ENCODE measurements at places on chromosomes 7 and 10.

- DNase-seq = peak; percentile 43
Observed at GRCh38 chr10:119378737-119379067, 163.8 kb downstream of the RGS10 start.

DNA sequence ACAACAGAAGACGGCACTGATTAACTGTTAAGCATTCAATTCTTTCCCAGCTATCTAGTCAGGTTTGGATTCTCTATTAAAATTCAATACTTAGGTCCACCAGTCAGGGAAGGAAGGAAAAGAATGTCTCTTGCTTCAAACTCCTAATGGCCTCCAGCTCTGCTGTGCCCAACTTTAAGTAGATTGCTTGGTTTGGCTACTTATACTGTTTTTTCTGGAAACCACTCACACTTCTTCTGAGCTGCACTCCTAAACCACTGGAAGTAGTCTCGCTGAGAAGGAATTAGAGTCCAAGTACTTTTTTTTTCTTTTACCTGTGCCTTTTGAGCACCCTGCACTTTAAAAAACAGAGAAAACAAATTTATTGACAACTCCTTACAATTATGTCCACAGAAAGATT, 26.7 kb upstream of the COL1A2 start:
- DNase-seq = no peak

GRCh38 chr7:19919261-19920095, 146.1 kb upstream of the TMEM196 start:
- DNase-seq = no peak

GRCh38 chr7:135204341-135204749, 7.0 kb downstream of the WDR91 start:
- peak; percentile 60 for DNase-seq

- DNase-seq = no peak
Observed at GRCh38 chr7:158424531-158424930, 163.1 kb downstream of the PTPRN2 start.

DNA sequence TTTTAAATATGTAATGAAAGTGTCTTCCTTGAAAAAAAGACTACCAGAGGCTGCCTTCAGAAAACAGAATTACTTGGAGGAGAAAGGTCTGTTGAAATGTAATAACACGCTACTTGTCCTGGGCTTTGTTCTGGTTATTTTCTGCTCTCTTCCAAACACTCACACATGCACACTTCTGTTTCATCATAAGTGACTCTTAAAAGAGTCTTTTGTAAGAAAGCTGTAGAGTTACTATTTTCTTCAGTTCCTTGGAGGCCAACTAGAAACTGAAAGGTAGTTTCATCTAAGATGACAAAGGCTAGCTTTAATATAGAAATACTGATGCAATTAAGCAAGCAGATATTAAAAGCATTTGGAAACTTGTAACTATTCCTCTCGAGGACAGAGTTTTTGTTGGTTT, 39.1 kb downstream of the TASOR2 start:
- DNase-seq = no peak

Measured in left cardiac atrium (tissue), 4 donors.